Stimulated activated CD4-positive, alpha-beta T cell treated with anti-CD3 and anti-CD28 coated beads, Interleukin-1b, Interleukin-23, amount 100 ng/mL, for 48 hours (primary cell): ENCODE measurements at places on chromosomes 1 and 21.
A peak's percentile ranks its signal among the peaks of the same experiment; 100 is the strongest.

- peak; percentile 13 for DNase-seq
Observed at GRCh38 chr1:218345673-218346390, 696 bp downstream of the TGFB2 start.

GRCh38 chr21:37294679-37295078, 27.5 kb upstream of the VPS26C start:
- DNase-seq: no peak

- peak; percentile 19 for DNase-seq
Observed at GRCh38 chr1:160096274-160097116, 1.9 kb downstream of the IGSF8 start.

DNA sequence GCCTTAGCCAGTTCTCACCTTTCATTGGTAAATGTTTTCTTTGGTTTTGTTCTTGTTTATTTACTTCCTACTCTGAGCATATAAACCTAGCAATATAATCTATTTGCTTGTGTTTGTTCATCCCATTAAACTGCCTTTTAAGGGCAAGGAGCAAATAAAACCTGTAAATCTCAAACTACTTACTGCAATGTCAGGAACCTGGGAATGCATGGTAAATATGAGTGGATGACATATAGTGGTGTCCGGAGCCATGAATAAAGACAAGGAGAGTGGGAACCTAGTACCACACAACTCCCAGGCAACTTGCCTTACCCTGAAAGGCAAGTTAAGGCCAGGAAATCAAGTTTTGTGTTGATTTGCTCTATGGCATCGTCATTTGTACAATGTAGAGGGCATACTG, 1133.7 kb upstream of the NCAM2 start:
- no peak for DNase-seq

DNA sequence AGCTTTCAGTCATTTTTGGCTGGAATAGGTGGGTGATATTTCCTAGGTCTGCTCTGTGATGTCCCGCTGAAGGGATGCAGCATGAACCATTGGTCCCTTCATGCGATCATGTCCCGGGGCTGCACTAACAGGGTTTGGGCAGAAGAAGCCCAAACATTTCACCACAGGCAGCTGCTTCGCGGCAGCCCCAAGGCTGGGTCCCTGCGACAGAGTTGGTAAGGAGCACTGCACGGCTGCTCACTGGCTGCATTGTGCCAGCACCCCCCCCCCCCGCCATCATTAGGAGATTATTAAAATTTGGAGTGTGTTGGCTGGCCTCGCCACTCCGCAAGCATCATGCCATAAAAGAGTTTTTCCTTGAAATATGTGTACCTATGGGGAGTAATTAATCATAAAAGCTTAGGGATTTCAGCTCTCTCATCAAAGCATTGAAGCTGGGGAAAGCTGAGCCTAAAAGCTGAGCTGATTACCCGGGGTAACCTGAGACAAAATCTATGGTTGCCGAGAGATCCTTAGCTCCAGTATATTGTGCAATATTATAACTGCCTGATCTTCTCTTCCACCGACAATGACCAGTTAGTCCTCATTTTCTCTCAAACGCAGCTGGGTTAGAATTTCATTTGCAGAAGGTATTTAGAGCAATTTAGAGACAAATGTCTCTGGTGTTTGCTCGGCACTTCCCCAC, 62.5 kb downstream of the PEX14 start:
- DNase-seq: no peak

DNA sequence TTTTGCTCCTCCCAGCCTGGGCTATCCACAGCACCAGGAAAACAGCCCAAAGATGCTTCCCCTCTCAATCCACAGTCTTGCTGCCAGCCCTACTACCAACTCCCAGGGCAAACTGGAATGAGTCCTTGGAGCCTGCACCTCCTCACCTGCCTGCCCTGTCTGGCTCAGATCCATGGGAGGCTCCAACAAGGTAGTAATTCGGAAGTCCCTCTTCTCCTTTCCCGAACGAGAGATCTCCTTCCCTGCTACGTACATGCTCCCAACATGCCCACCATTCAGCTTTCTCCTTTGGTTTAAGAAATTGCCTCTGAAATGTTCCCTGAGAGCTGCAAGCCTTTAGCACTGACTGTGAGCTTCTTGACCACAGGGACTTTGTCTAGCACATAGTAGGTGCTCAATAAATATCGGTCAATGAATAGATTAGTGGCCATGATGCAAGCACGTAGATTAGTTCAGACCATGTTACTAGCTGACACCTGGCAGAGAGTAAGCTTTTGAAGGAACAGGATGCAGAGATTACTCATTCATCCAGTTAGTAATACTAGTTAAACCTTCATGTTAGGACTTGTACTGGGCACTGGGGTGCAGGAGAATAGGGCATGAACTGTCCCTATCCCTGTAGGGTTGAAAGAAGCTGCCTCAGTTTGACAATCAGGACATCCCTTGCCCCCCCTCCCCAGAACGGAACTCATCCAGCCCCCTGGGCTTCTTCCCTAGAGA, 80.1 kb downstream of the DISP3 start:
- no peak for DNase-seq

- DNase-seq: no peak
Observed at GRCh38 chr1:117008656-117009055, 7.1 kb downstream of the CD101 start.

DNA sequence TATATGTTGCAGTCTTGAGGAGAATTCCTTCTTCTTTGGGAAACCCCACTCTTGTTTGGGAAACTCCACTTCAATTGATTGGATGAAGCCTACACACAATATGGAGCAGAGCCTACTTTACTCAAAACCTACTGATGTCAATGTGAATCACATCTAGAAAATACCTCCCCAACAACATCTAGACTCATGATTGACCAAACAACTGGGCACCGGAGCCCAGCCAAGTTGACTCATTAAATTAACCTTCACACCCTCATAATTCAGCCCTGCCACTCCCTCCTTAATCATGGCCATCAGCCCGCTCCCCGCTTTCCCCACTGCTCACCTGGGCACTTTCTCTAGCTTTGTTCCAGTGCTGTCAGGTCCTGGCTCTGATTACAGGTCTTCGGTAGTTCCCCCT, 208.1 kb upstream of the MAP1LC3C start:
- no peak for DNase-seq

GRCh38 chr1:150385537-150386445, 21.8 kb downstream of the RPRD2 start:
- DNase-seq: no peak

DNA sequence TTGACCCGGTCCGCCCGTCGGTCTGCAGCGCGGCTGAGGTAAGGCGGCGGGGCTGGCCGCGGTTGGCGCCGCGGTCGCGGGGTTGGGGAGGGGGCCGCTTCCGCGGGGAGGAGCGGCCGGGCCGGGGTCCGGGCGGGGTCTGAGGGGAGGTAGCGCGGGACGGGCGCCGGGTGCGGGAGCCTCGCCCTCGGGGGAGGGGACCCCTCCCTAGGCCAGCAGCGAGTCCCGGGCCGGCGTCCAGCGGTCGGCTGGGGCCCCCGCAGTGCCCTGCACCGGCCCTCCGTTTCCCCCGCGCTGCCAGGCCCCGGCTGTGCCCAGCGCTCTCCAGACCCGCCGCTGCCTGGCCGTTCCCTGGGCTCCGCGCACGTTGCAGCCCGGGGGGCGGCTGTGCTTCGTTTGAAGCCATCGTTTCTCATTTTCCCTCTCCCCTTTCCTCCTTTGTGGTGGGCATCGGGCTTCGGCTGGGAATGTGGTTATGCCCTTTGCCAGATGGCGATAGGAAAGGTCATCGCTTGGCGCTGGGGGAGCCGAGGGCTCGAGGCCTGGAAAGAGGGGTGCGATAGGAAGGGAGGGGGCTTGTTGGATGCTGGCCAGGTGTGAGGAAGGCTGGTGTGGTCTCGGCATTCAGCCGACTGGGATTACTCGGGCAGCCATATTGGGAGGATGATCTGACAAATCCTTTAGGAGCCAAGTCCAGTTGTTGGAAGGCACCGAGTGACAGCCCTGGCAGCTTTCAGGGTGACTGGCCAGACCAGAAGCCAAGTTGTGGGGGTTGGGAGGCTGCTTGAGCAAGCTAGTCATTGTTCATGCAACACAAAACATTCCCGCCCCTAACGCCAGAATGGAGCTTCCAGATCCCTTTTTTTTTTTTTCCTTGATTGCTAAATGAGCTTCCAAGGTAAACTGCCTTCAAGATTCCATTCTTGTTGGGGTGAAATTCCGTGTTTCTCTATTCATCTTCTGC, 753 bp downstream of the KIF1B start:
- peak; percentile 30 for DNase-seq

GRCh38 chr1:226733304-226733703, 5.8 kb downstream of the ITPKB start:
- DNase-seq: no peak

- peak; percentile 32 for DNase-seq
Observed at GRCh38 chr21:36422279-36423098, 37.3 kb downstream of the CHAF1B start.

GRCh38 chr21:37631319-37632117, 264.9 kb downstream of the DYRK1A start:
- DNase-seq: no peak

DNA sequence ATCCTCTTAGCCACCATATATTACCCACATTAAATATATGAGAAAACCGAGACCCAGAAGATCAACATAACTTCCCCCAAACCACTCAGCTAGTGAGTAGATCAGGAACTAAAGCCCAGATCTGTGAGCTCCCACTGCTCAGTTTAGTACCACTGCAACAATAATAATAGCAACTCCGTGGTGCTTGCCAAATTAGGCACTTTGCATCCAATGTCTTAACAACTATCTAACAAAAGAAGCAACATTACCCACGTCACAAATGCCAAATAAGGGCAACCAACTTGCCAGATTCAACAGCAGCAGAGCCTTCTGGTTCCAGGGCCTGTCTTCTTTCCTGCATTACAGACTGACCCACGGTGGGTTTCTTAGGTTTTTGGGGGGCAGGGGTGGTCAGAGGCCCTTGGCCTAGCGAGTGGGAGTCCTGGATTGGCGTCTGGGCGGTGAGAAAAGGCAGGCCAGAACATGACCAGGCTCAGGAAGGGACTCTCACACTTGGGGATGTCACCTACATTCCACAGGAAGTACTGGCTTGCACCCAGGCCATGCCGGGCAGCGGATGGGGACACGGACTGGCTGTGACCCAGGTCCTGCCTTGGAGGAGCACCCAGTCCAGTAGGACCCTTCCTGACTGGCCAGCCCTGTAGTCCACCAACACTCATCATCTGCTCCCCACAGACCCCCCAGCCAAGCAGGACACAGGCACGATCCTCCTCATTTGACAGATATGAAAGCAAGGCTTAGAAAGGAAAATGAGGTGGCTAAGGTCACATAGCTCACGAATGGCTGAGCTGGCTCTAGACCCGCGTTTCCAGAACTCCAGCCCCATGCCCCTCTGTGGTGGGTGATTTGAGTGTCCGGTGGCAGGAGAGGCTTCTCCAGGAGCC, 4.6 kb downstream of the HCRTR1 start:
- no peak for DNase-seq

DNA sequence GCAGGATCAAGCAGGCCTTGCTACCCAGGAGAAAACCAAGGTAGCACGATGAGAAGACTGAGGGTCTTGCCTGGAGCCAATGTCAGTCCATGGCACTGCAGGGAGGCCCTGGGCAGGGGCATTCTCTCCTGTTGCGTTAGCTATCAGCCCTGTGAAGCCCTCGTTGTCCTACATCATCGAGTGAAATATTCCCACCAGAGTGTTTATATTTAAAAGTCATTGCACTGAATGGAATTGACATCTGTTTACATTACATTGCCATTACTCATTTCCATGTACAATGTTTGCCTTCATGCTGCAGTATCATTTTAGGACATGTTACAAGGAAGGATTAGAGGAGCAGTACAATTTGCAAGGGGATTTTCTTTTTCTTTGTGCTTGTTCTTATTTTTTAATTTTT, 243.9 kb downstream of the KAZN start:
- no peak for DNase-seq

DNA sequence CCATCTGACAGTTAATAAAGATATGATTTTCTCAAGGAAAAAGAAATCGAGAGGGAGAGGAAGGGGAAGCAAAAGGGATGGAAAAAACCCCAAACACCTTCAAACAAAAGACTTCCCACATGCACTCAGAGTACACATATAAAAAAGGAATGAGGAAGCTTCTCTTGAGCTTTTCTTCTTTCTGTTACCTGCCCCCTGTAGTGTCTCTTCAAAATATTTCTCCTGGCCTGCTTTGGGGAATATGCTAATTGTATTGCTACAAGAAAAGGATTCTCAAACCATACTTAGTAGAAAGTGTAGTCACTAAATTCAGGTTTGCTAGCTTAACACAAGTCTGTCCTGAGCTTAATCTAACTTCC, 58.7 kb downstream of the KIF14 start:
- no peak for DNase-seq

GRCh38 chr1:3925256-3925655, 25.2 kb upstream of the C1orf174 start:
- no peak for DNase-seq

DNA sequence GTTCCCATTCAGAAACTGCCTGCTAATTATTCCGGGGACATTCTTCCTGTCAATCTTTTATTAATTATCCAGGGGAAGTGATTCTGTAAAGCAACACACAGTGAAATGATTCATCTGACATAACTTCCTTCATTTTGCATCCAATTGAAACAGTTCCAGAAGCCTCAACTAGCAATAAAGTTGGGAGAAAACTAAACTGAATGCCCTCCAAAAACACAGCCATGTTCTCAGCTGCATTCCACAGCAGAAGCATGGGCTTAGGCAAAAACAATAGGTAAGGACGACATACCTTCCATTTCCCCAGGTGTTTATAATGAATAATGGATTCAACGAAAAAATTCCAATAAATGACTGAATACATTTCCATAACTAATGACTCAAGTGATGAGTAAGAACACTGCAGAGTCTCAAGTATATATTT, 36.9 kb upstream of the TARBP1 start:
- DNase-seq: no peak

DNA sequence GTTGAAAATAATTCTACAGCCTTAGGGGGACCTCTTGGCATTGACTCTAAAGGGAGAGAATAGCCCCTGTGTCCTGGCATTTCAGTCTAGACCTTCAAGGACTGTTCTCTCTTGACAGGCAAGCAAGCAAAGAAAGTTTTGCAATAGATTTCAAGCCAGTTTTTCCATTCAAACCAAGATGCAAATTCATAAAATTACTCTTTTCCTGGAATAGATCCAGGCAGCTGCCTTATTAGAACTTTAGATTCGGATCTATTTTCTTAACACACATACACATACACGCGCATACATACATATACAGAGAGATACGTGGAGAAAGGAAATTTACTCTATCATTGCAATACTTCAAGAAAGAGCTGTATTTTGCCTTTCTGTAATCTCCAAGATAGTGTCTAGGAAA, 129.4 kb downstream of the EDEM3 start:
- DNase-seq: no peak

DNA sequence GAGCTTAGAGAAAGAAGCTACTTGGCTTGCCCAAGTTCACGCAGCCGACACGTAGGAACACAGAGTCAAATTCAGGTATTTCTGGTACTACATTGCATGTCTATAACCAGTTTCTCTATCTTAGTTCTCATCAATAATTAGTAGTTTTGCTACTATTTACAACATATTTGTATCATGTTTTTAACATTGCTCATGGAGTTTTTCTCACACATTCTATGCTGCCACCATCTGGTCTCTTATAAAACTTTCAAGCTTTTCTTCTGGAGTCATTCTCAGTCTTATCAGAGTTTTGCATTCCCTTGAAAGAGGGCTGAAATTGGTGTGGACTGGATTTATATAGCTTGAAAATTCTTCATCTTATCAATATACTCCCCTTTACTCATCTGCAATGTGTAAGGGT, 118.8 kb upstream of the PALMD start:
- DNase-seq: no peak

- no peak for DNase-seq
Observed at GRCh38 chr1:153245466-153245865, 14.0 kb upstream of the LORICRIN start.
